ENCODE measurements at places on chromosomes 2 and 18.
A peak's percentile ranks its signal among the peaks of the same experiment; 100 is the strongest.

GRCh38 chr2:46877619-46878113 lies 37.9 kb downstream of the MCFD2 start:
- no peak for DNase-seq

DNA sequence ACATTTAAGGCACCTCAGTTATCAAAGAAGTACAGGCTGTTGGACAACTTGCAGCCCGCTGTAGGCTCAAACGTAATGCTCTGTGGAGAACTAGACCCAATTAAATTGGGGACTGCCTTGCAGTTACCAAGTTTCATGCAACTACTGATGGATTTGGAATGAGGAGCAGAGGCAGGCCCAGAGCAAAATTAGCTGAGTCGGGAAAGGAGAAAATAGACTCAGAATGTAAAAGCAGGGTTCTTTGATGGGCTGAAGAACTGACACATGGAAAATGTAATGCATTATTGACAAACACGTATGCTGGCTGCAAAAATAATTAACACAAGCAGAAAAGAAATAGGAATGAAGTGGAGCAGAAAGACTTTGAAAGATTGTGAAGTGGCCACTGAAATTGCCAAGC lies 432.7 kb upstream of the HNRNPA3 start:
- no peak for DNase-seq

- no peak for DNase-seq
Observed at GRCh38 chr2:237967463-237967951, 693 bp downstream of the UBE2F start.

DNA sequence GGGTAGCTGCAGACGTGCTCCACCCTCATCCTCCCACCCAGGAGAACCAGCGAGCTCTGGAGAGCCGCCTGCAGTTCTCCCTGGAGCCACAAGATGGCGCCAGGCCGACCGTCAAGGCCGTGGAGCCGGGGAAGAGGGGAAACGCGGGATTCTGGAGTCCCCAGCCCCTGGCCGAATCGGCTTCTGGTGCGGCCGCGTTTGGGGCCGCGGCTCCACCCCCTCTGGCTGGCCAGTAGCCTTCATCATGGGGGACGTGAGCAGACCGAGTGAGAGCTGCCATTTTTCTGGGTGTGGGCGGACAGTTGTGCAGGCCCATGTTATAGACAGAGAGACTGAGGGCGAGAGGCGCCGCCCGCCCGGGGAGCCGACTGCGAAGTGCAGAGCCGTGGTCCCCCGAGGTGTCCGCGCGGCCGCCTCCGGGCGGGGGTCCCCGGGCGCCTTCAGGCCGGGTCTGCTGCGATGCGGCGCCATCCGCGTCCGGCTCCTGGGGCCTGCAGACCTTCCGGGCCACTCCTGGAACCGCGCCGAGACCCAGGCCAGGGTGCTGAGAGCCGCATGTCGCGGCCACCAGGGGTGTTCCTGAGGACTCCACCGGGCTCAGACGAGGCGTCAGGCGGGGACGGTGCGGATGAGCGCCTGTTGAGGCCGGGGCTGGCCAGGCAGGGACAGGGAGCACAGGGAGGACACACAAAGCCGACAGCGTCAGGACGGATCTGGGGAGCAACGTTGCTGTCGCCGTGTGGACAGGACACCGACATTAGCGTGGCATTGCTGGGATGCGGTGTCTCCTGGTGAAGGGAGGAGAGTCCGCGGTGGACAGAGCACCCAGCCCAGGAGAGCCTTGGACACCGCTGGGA lies 418.2 kb upstream of the HS6ST1 start:
- peak; percentile 36 for DNase-seq

DNA sequence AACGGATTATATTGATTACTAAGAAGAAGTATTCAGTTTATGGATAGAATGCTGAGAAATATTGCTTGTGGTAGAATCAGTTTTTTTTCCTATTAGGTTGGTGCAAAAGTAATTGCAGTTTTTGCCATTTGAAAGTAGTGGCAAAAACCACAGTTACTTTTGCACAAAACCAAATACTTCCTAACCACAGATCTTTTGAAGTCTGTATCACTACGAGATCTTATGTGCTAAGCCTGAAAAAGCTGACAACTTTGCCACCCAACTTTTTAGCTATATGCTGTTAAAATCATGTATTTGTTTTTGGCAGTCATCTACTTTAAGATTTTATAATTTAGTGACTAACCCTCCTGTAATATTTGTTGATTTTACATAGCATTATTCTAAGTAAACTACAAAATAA lies 24.6 kb downstream of the DNAJC10 start:
- DNase-seq = no peak

DNA sequence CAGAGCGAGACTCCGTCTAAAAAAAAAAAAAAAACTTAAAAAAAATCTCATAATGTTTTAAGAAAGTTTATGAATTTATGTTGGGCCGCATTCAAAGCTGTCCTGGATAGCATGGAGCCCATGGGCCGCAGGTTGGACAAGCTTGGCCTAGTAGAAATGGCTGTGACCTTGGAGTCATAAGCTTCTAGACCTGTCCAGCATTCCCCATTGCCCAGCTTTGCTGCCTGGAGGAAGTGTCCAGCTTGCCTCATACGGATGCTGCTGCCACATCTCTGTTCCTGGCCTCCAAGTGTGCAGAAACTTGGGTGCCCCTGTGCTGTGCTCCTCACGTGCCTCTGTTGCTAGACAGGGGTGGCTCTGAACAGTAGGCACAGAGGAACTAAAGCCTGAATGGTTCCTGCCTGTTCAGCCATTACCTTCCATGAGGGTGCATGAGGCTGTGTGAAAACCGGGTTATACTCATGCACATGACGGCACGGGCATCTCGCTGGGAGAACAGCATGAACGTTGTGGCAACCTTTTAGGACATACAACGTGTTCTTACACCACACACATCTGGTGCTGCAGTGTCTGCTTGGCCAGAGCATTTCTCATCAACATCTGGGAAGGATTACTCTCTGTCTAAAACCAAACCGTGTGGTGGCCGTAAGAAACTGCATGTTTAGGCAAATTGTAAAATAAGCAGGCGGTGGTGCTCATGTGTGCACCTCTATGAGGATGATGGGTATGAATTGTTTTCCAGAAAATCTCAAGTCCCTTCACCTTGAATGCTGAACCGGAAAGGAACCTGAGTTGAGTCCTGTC lies 38.2 kb downstream of the FHOD3 start:
- no peak for DNase-seq

DNA sequence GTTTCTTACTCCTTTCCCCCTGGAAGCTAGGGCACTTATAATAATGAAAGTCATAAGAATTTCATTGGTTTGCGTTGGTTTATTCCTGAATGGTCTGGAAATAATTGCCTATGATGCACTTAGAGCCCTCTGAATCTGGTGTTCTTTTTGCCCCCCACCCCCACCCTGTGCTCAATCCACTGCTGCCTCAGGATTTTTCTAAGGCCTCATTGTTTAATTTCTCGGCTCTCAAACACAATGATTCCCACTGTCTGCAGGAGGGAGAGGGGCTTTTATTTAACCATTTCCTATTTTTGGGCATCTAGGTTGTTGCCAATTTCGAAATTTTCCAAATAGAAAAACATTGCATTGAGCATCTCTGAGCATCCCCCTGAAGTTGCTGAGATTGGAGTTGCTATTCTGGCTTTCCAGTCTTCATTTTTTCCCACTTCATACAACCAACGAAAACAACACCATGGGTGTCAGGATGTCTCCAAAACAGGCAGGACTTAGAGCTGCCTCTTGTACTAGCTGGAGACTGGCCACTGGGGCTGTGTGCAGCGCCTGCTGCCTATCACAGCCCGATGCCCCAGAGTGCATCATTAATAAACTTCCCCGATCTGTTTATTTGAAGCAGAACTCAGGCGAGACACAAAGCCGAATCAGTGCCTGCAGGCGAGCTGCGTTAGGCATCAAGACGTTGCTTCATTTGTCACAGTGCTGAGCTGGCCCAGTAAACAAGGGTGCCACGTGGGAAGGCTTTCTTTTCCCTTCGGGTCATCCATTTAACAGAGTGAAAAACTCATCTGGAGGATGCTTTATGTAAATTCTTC lies 1.8 kb upstream of the PCARE start:
- DNase-seq = no peak

- DNase-seq = no peak
Observed at GRCh38 chr2:16246281-16246850, 306.0 kb downstream of the MYCN start.

DNA sequence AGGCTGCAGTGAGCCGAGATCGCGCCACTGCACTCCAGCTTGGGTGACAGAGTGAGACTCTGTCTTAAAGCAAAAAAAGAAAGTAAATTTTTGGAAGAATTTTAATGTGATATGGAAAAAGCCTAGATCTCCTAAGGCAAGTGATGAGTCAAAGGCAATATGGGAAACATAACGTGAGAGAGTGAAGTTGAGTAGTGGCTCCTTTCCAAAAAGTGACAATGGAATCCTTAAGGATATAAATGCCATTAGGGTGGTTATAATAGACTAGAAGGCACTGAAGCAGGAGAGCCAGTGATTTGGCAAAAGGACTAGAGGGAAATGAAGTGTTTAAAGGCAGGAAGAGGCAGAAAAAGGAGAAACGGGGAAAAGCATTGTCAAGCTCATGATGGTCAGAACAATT lies 25.6 kb downstream of the ARHGAP28 start:
- no peak for DNase-seq

GRCh38 chr18:34159691-34160185 lies 65.0 kb downstream of the NOL4 start:
- DNase-seq = no peak

- no peak for DNase-seq
Observed at GRCh38 chr2:30095402-30095801, 51.4 kb upstream of the YPEL5 start.
